CD4-positive, alpha-beta T cell treated with Interleukin-6 for 4 hours (primary cell): ENCODE measurements at places on chromosomes 4 and X.

- DNase-seq: no peak
Measured at GRCh38 chrX:39601231-39602177, 496.3 kb downstream of the BCOR start.

DNA sequence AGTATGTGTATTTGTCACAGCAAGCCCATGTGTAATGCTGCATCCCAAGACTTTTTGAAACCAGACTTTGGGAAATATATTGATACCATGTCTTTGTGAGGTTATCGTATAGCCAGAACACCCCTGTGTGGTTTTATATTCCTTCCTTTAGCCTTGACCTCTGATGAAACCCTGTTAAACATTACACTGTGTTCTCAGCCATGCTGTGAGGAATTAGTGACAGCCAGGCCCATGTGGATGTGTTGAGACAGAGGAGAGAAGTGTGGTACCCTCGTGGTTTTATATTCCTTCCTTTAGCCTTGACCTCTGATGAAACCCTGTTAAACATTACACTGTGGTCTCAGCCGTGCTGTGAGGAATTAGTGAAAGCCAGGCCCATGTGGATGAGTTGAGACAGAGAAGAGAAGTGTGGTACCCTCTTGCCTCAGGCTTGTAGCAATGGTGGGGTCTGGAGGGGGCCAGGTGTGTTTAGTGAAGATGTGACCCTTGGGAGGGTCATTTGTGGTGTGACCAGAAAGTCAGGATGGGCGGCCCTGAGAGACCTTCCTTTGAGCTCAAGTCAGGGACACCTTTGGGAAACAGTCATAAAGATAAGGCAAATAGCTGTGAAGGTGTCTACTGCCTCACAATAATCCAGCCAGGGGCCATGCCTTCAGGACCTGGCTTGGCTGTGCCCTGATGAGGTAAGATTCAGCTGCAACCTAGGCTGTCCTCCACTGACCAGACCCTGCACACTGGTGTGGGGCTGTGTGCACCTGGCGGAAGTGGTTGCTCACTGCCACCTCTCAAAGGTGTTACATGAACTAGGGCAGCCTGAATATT lies 110.0 kb downstream of the IRF2 start:
- no peak for DNase-seq

DNA sequence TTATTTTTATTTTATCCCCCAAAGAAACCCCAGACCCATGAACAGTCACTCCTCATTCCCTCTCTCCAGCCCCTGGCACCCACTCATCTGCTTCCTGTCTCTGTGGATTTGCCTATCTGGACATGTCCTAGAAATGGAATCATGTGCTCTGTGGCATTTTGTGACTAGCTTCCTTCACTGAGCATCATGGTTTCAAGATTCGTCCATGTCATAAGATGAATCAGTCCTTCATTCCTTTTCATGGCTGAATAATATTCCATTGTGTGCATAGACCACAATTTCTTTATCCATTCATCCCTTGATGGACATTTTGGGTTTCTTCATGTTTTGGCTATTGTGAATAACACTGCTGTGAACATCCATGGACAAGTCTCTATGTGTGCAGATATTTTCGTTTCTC lies 10.2 kb downstream of the ABCD1 start:
- no peak for DNase-seq

DNA sequence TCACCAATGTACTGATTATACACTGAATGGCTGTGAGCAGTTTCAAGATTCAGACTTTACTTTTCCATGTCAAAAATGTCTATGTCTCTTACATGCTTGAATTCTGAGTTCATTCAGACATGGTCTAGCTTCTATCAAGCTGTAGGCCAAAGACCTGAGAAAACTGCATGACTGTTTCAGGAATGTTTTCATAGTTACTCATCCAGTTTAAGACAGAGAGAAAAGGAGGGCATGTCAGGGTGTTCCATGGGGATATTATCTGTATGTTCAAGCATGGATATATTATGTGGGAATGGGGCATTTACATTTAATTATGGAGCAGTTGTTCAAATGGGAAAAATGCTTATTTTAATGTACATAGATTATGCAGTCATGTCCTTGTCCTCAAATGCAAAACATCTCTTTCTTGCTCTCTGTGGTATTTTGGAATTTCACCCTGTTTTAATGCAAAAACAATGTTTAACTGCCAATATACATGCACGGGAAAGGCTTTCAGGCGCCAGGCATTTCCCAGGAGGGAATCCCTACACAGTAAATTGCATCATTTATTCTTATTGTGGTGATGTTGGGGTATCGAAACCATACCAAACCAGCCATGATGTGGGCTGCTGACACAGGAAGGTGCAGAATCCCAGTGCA lies 429.1 kb upstream of the INTU start:
- DNase-seq: no peak

DNA sequence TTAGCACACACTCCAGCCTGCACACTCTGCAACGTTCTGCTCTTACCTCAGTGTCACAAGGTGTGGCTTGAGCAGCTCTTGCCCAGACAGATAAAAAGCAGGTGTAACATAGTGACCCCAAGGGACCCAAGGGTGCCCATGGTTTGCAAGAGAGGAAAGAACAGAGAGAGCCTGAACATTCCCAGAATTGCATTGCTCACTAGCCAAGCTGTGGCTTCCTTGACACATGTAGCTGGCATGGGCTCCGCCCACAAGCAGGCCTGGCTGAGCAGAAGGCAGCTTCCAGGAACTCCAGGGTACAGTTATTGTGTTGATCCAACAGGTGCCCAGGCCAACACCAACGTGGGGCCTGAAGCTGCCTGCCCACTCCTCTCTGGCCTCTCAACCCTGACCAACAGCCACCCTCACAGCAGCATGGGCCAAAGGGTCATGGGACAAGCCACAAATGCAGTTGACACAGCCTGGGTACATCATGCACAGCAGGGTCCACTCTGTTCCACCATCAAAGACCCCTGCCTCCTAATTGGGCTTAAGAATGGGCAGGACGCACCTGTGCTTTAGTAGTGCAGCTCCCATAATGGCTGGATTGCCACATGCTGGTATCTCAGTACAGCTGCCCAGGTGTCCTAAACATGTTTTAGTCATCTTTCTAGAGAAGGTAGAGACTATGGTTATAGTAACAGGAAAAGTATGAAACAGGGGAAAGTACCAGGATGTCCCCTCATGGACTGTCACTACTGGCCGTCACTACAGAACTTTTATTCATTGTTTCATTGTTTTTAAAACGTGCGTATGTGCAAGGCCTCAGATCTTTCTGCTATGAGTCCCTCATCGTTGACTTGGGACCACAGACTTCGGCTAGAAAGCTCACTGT lies 73.7 kb upstream of the ACSL1 start:
- DNase-seq: no peak

DNA sequence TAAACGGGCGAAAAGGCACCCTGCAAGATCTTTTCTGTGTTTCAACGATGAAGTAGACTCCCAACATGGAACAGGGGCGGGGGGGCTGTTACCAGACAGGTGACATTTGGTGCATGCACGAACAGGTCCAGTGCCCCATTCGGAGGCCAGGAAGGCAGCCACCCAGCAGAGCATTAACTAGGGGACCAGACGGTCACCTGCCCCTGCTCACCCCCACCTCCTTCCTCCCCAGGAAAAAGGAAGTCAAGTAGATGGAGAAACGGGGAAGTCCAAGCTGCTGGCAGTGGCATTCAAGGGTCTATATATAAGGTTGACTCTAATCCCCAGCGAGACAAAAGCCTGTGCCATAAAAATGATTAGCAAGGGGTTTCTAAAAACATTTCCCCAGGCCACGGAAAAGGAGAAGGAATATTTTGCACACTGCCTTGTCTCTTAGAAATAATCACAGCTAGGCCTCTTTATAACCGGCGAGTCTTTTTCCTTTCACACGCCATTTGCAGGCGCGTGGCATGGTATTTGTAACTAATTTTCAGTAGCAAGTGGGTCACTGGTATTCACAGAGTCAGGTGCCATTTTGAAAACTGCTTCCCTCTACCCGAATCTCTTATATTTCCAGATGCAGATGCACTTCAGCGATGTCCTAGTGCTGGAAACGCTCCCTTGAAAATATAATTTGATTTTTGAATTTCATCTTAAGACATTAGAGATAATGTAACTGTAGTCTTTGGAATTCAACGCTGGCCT lies 1.2 kb upstream of the TMSB4X start:
- DNase-seq: peak; percentile 71

DNA sequence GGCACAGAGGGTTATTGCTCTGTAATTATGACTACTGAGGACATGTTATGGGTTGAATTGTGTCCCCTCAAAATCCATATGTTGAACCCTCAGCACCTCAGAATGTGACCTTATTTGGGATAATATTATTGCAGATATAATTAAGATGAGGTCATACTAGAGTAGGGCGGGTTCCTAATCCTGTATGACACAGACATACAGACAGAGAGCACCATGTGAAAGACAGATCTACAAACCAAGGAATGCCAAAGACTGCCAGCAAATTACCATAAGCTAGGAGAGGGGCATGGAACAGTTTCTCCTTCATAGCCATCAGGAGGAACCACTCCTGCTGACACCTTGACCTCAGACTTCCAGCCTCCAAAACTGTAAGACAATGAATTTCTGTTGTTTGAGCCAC lies 115.2 kb upstream of the OTUD4 start:
- no peak for DNase-seq

GRCh38 chrX:20378233-20378920 lies 111.7 kb upstream of the RPS6KA3 start:
- peak; percentile 22 for DNase-seq

DNA sequence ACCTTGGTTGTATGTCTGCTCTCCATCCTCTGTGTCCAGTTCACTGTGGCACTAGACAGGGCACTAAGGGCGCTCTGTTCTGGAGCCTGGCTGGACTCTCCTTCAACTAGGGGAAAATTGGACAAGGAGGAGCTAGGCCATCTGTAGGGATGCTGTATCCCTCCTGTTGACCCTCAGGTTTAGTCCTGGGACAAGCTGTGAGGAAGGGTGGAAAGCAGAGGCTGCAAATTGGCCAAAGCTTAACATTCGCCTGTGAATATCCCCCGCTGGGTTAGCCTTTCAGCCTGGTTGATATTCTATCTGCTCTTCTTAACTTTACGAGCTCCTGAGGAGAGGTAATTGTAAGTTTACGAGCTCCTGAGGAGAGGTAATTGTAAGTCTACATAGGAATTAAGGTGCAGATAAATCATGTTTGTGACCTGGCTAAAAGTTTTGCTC lies 64.4 kb upstream of the ENPEP start:
- DNase-seq: no peak

- no peak for DNase-seq
Measured at GRCh38 chrX:153727123-153727931, 2.7 kb downstream of the ABCD1 start.

GRCh38 chr4:108210989-108211835 lies 42.5 kb upstream of the LEF1 start:
- no peak for DNase-seq

- DNase-seq: no peak
Measured at GRCh38 chrX:31609130-31609529, 537.3 kb upstream of the FTHL17 start.
